ENCODE measurements at places on chromosomes 6 and 20. TPM values are rescaled to one million over a fixed set of nuclear protein-coding genes. Genes with fewer than 3 reads are reported as not detected.

DNA sequence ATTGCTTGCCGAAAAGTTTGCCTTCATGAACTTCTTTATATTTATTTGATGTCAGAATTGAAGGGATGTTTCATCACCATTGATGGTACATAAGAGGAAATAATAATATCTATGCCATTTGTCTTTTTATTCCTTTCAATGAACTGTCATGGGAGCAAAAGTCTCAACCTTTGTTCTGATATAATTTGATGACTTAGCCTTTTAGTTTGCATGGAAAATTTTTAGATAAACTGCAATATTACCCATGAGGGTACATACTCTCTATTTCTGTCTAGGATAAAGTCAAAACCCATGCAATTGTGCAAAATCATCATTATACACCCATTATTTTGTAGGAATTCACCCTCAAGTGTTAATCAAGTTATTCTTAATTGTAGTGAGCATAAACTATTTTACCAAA is 15.9 kb downstream of the TBXT start:
- no peak for DNase-seq

- no peak for DNase-seq
These were observed 47.9 kb downstream of the HMGN3 start for GRCh38 chr6:79186564-79186963.

DNA sequence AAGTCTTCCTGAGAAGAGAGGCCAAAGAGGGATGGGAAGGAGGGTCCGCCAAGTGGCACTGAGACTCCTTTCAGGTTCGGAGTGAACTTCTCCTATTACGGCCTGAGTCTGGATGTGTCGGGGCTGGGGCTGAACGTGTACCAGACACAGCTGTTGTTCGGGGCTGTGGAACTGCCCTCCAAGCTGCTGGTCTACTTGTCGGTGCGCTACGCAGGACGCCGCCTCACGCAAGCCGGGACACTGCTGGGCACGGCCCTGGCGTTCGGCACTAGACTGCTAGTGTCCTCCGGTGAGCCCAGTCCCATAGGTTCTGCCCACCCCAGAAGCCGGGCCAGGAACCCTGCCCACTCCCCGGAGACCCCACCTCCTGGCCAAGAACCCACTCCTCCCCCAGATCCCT is 4.1 kb downstream of the SLC22A7 start:
- no peak for DNase-seq

DNA sequence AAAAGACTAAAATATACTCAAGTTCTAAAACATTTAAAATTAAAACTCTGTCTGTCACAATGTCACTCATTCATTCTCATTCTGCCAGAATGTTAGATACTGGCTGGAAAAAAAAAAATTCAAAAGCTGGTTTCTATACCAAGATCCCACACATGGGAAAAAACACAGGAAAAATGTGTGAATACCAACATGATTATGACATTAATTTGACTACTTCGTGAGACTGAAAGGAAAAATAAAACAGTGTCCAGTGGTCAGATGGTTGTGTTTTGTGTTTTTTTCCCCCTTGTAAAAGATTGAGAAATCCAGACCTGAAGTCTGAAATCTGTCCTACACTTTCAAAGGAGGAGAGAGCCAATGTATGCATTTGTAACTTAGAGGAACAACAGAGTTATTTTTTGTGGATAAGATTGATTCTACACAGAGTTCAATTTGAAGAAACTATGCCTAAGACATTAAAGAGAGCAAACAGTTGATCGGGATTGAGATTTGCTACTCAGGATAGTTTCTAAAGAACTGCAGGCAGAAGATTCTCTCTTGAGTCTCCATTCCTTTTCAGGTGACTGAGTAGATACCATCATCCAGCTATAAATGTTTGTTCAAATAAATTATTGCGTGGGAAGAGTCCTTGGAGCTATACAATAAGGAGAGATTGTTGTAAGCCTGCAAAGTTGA is 39.2 kb upstream of the TXLNB start:
- peak; percentile 64 for DNase-seq

DNA sequence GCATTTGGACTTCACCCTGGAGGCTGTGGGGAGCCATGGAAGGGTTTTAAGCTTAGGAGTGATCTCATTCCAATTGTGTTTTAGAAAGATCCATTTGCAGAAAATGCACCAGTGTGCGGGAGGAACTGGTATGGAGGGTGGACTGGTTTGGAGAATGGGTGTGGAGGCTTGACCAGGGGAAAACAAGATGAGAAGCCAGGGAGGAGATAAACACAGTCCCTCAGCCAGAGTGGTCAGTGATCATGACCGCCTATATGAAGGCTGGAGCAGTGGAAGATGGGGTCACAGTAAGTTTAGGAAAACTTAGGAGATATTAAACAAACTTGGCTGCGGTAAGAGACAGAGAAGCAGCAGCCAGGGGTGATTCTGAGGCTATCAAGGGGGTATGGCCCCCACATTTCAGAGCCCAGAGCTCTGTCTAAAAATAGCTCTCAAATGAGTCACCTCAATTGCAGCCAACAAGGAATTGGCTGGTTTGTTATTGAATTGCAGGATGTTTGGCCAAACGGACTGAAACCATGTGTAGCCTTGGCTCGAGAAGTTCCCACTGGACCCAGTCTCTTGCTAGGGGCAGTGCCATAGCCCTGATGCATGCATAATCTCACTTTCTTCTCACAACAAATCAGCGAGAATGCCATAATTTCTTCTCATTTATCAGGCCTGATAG is 159.9 kb upstream of the TOP1 start:
- no peak for DNase-seq

DNA sequence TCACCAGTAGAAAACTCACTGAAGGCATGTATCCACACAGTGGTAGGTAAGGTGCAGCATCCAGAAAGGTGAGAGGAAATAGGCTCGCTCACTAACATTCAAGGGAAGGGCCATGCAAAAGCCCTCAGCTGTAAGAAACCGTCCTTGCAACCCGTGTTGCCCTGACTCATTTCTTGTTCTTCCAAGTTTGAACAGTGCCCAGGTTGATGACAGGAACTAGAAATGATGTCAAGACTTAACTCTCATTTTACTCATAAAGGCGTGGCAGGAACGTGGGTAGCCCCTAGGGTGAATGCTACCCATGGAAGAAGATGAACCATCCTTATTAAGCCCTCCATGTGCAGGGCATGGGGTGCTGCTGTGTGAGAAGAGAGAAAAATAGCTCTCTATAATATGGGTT is 187.6 kb downstream of the CD83 start:
- no peak for DNase-seq

DNA sequence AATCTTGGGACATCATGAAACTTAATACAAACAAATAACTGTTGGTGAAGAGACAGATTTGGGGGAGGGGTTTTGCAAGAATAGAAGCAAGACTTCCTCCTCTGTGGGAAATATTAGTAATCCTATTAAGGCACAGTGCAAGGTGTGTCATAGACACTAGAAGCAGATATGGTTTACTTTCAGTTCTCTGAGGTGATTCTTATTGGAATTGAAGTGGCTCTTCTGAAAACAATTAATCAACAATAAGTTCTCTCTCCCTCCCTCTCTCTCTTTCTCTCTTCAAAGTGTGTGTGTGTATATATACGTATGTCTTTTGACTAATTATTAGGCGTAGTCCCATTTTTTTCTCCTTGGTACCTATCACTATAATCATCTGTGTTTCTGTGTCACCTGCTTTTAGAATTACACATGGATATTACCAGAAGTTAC is 99.8 kb downstream of the HIVEP2 start:
- no peak for DNase-seq

DNA sequence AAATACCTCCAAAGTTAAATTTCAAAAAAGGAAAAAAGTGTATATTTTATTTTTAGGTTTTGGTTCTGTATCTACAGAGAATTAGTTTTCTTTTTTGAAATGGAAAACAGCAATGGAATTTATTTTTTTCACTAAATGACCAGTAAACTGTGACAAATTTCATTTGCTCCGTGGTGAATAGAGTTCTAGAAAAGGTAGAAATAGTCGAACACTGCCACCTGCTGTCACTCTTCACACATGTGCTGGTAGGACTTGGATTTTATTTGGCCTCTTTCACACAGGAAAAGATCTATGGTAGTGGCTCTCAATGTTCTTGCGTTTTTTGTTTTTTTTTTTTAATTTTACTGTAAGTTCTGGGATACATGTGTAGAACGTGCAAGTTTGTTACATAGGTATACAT is 312.5 kb downstream of the EYA4 start:
- DNase-seq: peak; percentile 56

DNA sequence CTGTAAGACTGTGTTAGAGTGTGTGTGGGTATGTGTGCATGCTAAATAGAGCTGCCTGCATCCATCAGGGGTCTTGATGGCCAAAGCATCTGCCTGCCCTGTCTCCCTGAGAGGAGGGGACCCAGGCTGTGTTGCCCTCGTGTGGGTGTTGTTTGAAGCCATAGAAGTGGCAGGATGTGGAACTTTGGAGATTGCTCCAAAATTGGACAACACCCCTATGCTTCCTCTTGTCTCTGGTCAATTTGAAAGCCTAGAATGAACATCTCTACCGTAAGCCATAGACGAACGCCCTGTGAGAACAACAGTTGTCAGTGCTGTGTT is 82.6 kb downstream of the ASXL1 start:
- no peak for DNase-seq

GRCh38 chr6:31350196-31351032 is 6.6 kb downstream of the HLA-B start:
- no peak for DNase-seq

- DNase-seq: no peak
These were observed 24.4 kb downstream of the KCNQ2 start for GRCh38 chr20:63448031-63448430.

DNA sequence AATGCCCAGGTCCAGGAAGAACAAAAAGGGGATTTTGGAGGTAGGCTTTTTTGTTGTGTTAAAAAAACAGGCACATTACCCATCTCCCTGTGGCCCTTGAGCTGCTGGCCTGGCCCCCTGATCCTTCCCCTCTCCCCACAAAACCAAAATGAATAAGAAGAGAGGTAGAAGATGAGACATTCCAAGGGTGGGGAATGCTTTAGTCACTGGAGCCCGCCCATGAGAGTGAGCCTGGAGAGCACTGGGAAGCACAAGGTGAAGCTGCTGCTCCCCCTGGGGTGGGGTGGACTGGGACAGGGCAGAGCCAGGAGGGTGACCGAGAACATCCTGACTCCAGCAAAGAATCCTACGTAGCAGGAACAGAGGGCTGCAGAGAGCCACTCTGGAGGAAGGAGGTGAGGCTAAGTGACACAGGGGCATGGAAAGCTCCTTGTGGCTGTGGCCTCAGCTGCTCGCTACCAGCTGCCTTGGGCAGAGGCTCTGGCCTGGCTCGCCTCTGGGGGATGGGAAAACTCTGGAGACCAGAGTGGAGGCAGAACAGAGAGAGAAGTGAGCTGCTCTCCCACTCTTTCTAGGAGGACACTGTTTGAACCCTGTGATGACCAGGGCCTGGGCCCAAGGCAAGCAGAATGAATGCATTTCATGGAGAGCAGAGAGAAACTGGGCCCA is 48.3 kb downstream of the AKAP7 start:
- no peak for DNase-seq

GRCh38 chr20:24995741-24996448 is 3.3 kb upstream of the APMAP start:
- DNase-seq: no peak

DNA sequence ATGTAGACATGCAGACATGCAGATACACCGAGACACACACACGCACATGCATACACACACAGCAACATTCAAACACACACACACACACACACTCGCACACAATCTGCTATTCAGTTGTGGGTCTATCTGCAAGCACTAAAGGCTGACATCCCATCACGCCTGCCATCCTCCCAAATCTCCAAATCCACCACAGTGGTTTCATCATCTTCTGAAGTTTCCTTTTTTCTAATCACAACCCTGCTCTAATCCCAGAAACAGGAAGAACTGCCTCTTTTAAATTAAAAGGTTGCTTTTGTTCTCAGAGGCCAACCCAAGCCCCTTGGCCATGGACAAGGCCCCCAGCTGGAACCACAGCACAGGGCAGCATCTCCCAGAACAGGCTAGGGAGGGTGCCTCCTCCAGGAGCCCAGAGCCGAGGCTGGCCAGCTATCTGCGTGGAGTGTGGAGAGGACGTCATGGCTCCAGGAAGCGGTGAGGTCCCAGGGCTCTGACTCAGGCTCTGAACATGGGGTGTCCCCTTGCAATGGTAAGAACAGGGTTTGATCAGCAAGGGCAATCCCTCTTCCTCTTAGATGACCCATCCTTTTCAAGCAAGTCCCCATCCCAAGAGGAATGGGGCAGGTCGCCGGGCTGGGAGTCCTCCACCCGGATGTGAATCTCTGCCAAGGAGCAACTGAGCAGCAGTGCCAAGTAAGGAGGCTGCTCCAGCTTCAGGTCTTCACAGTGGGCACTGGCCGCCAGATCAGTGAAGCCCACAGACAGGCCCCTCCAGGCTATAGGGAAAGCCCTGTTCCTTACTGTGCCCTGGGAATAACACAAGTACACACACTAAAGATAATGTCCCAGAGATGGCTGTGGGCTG is 14.7 kb downstream of the FOXF2 start:
- no peak for DNase-seq

GRCh38 chr6:157060440-157060952 is 262.8 kb downstream of the TMEM242 start:
- DNase-seq: no peak

CCN5 gene
- not detected for total RNA-seq

GABRR1 gene
- total RNA-seq: not detected

- no peak for DNase-seq
These were observed 55.2 kb upstream of the RREB1 start for GRCh38 chr6:7052443-7053011.

DNA sequence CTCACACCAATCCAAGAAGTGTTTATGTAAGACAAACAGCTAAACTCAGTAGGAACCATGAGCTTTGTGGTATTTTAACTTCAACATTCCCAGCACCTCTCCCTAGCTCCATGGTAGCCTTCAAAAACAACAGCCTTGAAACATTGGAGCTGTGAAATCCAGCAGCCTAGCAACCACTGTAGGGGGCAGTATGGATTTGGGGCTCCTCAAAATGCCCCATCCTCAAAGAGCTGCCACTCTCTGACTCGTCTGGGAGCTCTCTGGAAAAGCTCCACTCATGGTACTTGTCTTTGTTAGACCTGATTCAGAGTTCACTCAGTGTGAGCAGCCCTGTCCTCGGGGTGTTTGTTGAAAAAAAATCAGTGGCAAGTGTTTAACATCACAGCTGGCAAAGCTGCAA is 82.9 kb downstream of the KIF6 start:
- DNase-seq: no peak

SGK2 gene
- total RNA-seq: under 0.01 TPM

DNA sequence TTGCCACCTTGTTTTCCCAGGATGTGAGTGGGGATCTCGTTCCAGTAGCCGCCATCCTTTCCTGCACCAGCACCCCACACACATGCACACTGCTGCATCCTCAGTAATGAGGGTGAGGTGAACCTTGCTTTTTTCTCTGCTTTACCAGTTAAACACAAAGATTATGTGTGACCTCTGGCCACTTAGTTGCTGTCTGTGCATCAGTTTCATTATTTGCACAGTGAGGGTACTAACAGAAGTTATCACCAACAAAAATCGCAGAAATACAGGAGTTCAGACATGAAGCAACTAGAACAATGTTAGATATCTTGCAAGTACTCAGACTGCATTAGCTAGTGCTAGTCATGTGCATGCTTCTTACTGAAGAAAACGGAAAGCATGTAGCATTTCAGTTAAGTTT is 17.4 kb upstream of the DACT2 start:
- DNase-seq: no peak
